ENCODE measurements at places on chromosomes 11 and 22.

GRCh38 chr11:35143297-35144135 is 4.5 kb downstream of the CD44 start:
- DNase-seq, result no peak

GRCh38 chr11:17707830-17708229 is 11.5 kb upstream of the MYOD1 start:
- no peak for DNase-seq

- no peak for DNase-seq
These were observed 403.6 kb downstream of the MN1 start for GRCh38 chr22:27397954-27398342.

- DNase-seq, result no peak
These were observed 14.2 kb upstream of the APOBEC3A start for GRCh38 chr22:38943201-38943600.

DNA sequence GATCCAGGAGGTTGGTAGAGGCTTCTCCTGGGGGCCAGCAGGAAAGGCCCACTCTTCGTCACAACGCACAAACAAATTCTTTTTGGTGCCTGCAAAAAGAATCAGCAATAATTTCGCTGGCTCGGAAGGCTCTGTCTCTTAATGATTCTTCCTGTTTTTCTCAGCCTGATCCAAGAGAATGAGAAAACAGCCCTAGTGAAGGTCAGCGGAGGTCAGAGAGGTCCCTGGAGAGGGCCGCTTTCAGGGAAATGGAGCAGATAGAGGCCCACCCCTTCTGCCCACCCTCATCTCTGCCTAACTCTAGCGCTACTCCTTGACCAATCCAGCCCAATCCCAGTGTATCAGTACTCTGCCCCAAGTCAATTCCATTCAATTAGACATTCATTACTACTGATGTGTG is 19.2 kb downstream of the LRRC55 start:
- DNase-seq, result no peak

GRCh38 chr11:56783448-56784041 is 35.0 kb upstream of the OR9G4 start:
- DNase-seq, result no peak

GRCh38 chr11:82871646-82872045 is 28.6 kb downstream of the PRCP start:
- no peak for DNase-seq

DNA sequence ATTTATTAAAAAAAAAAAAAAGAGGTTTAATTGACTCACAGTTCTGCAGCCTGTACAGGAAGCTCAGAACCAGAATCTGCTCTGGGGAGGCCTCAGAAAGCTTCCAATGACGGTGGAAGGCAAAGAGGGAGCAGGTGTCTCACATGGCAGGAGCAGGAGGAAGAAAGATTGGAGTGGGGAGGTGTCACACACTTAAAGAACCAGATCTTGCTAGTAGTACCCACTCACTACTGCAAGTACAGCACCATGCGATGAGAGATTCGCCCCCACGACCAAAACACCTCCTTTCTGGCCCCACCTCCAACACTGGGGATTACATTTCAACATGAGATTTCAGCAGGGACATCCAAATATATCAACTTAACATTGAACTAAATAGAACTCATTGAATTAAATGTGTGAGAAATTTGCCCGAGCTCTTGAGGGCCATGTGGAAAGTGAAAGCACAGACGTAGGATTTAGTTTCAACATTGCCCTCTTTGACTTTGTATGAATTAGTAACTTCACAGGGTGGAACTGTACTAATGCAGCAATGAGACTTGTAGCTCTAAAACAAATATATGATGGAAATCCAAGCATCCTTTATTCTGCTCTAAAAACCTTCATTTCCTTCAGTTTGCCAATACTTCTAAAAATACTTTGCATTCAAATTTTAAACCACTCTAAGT is 628.2 kb downstream of the FAM181B start:
- DNase-seq, result no peak

DNA sequence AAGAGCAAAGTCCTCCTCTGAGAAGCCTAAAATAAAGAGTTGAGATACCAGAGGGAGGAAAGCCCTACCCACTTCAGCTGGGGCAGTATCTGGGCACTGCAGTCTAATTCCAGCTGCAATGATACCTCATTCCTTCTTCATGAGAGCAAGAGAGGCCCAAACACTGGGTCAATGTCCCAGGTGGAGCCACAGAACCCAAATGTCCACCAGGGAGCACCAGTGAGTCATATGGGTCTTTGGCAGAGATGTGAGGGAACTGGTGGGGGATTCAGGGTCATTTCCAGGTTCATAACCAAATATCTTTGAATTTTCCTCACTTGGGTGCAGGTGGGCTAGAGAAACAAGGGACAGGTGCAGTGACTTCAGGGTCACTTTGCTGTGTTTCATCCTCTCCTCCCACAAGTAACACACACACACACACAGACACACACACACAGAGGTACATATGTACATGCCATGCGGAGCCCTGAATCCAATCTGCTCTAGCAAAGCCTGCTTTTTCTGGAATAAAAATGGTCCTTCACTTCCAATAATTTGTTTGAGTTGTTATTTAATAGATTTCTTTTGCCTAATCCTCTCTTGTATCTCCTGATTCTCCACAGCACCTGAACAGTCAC is 585.4 kb downstream of the SOX6 start:
- DNase-seq, result no peak

GRCh38 chr22:20423906-20424551 is 13.6 kb downstream of the SCARF2 start:
- no peak for DNase-seq

- no peak for DNase-seq
These were observed 21.2 kb upstream of the BLID start for GRCh38 chr11:122137078-122137793.

- no peak for DNase-seq
These were observed 82.5 kb upstream of the SORL1-AS1 start for GRCh38 chr11:121535129-121535796.

All from activated gamma-delta T cell treated with Interleukin-2 at 50 U/mL for 16 hours (primary cell).